ENCODE measurements at places on chromosomes 16 and 17. TPM values are rescaled to one million over a fixed set of nuclear protein-coding genes. Genes with fewer than 3 reads are reported as not detected.

Gene CNTNAP1
- total RNA-seq = 6.7 TPM

Gene CCL1
- total RNA-seq = not detected

GRCh38 chr17:1958134-1958881 lies 66.8 kb downstream of the RTN4RL1 start:
- H3K27me3 ChIP-seq = no peaks in the 10 kb centered on the region
- no peaks in the 10 kb centered on the region for H3K36me3 ChIP-seq
- no peaks in the 10 kb centered on the region for H3K4me1 ChIP-seq
- H3K4me3 ChIP-seq = no peak overlapping the region
- no peak overlapping the region for H3K27ac ChIP-seq

GRCh38 chr16:86395477-86395876 lies 114.8 kb upstream of the FOXF1 start:
- H3K27ac ChIP-seq = no peak overlapping the region
- no peaks in the 10 kb centered on the region for H3K36me3 ChIP-seq
- H3K4me3 ChIP-seq = no peak overlapping the region
- DNase-seq = no peak
